RCC 7860 (cell line): ENCODE measurements at places on chromosomes 6 and 20.

DNA sequence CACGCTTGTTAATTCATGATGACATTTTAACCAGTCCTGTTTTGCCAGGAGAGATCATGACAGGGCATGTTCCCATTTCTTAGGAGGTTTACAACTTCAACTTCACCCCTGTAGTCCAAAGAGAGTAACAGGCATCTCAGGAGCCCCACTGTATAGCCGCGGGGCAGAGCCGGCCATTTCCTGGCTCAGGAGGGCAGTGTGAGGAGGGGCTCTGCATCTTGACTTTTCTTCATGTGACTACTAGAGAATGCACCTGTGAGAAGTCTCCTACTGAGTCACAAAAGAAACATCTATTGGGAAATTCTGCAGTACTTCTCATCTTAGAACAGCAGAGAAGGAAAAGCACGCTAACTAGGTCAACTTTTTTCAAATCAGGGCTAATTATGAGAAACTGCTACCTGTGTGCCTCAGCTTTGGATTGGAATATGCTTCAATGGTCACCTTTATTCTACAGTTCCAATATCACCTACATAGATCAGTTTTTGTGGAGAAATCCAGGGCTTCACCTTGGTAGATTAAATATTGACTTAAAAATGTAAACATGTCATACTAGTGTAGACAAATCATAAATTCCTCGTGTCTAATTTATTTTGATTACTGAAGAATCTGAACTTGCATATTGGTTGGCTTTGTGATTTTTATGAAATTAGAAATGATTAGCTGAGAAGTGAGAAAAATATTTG, 28.6 kb upstream of the SIM1 start:
- DNase-seq, result no peak

GRCh38 chr6:41153451-41153850, 696 bp downstream of the TREML1 start:
- no peak for DNase-seq

GRCh38 chr6:79864421-79864820, 82.9 kb downstream of the ELOVL4 start:
- DNase-seq, result no peak

GRCh38 chr20:62321521-62321948, 18.7 kb downstream of the ADRM1 start:
- no peak for DNase-seq

- no peak for DNase-seq
Observed at GRCh38 chr6:125357515-125358256, 55.9 kb upstream of the HDDC2 start.

GRCh38 chr20:21016751-21017150, 89.4 kb downstream of the LINC00237 start:
- no peak for DNase-seq

DNA sequence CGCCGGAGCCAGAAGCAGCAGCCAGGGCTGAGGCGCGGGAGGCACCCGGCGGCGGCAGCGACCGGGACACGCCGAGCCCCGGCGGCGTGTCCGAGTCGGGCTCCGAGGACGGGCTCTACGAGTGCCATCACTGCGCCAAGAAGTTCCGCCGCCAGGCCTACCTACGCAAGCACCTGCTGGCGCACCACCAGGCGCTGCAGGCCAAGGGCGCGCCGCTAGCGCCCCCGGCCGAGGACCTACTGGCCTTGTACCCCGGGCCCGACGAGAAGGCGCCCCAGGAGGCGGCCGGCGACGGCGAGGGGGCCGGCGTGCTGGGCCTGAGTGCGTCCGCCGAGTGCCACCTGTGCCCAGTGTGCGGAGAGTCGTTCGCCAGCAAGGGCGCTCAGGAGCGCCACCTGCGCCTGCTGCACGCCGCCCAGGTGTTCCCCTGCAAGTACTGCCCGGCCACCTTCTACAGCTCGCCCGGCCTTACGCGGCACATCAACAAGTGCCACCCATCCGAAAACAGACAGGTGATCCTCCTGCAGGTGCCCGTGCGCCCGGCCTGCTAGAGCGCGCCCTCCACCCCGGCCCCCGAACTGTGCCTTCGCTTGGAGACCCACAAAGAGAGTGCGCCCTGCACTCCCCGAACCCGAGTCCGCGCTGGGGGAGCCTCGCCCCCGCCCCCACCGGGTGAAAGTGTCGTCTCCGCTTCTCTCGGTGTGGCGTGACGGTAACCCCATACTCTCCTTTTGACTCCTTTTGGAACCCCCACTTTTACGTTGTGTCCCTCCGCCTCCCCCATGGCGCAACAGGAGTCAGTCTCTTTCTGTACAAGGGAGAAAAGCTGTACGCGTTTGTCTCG, 1.6 kb downstream of the INSM1 start:
- no peak for DNase-seq

DNA sequence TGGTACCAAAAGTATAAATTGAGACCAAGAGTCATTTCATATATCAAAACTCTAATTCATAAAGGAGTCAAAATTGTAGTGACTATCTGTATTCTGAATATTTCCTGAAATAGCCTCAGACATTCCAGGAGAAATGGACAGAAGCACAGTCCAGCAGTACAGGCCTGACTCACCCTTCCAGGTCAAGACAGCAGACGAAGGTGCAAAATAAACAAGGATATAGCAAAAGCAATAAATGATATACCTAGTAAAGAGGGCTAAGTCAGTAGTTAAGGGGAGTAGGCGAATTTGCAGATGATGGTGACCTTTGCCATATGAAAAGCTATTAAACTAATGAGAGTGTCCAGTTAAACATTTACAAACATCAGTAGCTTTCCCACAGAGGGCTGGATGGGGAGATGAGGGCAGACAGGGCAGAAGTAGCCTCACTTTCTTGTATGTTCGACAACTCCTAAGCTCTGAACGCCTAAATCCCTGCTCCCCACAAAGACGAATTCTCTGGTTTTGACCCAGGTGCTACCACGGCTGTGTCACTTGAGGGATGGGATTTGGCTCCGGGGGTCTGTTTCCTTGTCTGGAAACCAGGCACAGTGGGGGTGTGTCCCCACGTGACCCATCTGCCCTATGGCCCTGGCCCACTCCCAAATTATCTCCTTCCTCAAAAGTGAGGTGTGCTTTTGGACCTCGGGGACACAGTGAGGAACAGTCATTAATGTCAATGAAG, 3.6 kb upstream of the SLC52A3 start:
- no peak for DNase-seq

DNA sequence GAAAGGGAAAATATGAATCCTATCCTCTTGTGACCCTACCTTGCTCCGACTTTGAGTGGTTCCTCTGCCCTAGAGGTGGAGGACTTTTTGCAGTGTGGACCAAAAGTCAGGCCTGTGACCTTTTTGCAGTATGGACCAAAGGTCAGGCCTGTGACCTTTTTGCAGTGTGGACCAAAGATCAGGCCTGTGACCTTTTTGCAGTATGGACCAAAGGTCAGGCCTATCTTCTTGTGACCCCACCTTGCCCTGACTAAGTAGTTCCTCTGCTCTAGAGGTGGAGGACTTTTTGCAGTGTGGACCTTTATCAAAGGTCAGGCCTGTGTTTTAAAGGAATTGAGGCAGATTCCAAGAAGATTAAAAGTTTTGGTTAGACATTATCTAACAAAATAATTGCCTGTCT, 10.9 kb upstream of the ERVFRD-1 start:
- no peak for DNase-seq

DNA sequence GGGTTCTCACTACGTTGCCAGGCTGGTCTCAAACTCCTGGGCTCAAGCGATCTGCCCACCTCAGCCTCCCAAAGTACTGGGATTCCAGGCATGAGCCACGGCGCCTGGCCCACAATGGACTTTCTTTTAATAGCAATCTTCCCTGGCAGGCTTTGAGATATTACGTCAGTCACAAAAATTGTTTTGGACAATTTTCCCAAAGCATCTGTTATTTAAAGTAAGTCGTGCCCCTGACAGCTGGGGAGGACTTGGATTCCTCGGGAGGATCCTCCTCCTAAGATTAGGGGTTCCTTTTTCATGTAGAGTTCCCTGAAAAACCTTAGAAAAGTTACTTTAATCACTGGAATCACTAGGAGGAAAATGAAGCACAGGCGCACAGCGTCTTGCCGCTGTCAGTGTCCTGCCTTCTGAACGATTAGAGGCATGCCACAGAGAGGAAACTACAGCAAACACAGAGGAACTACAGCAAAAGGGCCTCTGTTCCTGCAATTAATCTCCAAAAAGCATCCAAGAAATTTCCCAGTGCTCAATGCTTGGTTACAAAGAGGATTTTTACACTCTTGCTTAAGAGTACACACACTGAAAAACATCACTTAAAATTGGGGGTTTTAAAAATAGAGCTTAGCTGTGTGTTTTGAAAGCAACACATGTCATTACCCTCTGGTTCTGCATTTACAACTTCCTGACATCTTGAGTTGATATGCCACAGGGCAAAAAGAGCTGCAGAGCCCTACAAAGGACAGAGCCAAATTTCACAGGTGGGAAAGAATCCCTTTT, 4.5 kb downstream of the ACSS1 start:
- DNase-seq, result no peak

DNA sequence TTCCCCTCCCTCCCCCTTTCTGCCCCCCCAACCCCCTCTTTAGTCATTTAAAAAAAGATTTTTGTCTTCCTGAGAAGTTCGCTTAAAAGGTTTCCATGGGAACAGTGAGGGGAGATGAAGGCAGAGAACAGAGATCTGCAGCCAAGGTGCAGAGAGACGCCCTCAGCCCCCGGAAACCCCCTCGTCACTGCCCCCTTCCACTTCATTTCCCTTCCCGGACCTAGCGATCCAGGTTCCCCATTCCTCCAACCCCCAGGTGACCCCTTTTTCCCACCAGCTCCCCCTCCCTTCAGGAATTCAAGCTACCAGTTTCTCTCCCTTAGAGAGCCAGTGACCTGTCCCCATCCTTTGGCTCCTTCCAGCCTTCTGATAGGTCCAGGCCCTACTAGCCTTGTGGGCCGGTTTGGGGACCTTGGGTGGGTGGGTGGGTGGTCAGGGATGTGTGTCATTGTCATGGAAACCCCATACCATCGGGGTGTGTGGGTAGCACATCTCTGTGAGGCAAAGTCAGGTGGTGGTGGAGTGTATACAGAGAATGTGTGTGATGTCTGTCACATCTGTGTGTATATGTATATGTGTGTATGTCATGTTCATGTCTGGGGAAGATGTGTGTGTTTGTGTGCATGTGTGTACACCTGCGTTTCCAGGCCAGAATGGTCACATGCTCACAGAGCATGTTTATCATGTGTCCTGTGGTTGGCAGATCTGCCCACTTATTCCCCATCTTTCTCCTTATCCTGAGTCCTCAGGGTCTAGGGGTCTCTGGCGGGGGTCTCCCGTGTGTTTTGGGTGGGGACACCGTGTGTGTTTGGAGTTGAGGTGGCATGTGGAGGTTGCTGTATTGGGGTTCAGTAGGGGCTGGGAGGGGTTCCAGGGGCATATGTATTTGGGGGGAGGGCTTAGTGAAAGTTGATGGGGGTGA, 7.0 kb downstream of the SYNGAP1 start:
- DNase-seq, result no peak

DNA sequence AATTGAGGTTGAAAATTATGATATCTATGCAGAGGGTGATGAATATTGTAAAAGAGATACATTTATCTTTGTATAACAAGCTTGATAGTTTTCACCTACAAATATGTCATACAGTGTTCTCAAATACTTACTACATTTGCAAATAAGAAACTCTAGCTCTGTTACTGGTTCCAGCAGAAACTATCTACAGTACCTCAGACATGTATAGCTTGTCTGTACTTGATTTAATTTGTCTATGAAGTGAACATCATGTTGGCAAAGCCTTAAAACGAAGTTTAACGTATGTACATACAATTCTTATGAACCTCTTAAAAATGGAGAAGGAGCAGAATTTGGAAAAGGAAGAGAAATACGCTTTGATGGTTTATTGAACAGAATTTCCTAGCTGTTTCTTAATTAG, 201.4 kb upstream of the MARCKS start:
- no peak for DNase-seq

DNA sequence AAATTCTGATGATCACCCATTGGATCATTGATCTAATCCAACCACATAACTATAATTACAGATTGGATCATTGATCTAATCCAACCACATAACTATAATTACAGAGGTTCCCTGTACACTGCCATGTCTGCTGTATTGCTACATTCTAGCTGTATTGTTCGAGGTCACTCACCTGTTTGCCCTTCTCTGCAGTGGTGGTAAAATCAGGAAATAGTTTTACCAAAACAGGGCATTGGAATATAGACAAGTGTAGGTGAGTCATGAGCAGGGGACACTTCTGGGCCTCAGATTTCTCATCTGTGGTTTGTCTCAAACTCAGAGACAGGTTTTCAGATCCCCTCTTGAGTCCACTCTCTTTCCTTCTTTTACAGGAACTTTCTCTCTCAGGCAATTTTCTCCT, 9.0 kb upstream of the AFDN start:
- DNase-seq, result no peak

DNA sequence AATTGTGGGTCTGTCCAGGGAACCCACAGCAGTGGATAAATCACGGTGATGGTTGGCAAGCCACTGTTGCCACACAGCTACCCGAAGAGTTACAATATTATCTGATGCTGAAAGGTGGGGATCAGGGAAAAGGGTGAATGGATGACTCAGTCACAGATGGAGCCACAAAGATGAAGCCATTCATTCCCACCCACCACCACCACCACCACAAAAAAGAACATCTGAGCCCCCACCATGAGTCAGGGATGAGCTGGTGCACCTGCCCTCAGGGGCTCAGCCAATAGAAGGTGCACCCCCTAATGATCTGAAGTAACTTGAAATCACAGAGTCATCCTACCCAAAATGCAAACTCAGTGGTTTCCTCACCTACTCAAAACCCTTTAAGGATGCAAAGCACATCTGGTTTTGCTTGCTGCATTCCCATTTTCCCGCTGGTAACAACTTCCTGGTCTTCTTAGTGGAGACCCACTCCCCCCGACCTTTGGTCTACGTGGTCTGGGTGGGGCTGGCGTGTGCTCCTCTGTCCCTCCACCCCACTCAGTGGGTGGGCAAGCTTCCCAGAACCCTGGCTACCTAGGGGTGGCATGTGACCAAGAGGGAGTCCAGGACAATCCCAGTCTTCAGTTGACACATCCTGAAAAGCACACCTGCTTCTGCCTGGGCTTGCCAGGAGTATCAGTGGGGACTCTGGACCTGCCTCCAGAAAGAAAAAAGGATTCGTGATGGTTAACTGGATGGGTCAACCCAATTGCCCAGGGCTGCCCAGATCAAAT, 125.5 kb downstream of the ANKRD60 start:
- peak; percentile 28 for DNase-seq

DNA sequence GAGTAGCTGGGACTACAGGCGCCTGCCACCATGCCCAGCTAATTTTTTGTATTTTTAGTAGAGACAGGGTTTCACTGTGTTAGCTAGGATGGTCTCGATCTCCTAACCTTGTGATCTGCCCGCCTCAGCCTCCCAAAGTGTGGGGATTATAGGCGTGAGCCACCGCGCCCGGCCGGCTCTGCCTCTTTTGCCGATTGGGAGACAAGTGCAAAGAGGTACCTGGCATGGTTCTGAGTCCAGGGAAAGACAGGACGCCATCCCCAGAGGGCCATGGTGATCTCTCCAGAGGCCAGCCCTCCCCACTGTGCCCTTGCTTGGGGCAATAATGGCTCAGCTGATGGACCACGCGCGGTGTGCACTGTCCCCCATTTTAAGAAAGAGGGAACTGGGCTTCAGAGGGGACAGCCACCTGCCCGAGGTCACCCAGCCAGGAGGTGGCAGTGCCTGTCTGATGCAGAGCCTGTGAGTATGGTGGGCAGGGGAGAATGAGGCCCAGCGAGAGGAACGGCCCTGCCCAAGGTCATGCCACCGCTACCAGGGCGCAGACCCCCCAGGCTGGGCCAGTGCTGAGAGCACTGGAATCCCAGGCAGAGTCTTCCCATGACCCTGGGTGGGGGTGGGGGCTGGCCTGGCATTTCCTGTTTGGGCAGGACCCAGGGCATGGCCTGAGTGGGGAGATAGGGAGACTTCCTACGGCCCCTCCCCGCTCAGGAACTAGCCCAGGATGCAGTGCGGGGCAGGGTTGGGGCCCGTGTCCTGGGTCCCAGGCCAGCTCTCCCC, 61.0 kb downstream of the SNAI1 start:
- DNase-seq, result no peak
